ENCODE measurements at places on chromosomes 16 and 17.

- DNase-seq, result no peak
Measured at GRCh38 chr17:66764506-66764905, 70.4 kb upstream of the CACNG5 start.

GRCh38 chr17:55420067-55420775 is 1.4 kb downstream of the MMD start:
- DNase-seq, result no peak

- no peak for DNase-seq
Measured at GRCh38 chr17:59516451-59516850, 49.0 kb upstream of the DHX40 start.

DNA sequence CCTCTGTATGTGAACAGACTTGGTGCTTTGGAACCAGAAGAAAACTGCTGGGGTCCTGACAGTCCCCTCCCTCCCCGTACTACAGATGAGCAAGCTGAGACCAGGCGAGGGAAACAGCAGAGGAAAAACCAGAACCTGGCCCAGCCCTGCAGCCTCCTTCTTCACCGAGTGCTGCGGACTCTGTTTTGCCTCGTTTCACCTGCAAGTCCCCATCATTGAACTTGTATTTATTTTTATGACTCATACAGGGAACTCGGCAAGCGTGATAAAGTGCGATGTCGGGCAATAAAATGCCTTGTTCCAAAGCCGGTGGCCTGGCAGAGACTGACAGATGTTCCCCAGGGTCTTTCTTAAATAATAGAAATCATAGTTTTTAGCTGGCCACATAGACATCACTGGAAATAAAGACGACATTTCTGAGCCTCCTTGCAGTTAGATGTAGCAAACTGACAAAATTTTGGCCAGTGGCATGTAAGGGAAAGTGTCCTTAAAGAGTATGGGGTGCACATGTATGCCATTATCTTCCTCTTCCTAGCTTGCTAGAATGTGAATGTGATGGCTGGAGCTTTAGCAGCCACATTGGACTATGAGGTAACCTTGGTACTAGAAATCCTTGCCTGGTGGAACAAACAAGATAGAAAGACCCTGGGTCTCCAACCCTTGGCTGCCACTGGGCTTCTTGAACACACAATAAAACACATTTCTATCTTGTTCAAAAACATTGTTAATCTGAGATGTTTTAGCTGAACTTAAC is 128.6 kb downstream of the IRF8 start:
- no peak for DNase-seq

- DNase-seq, result no peak
Measured at GRCh38 chr16:47634727-47635126, 173.6 kb downstream of the PHKB start.

GRCh38 chr16:65202461-65202860 is 80.6 kb upstream of the CDH11 start:
- DNase-seq, result no peak

DNA sequence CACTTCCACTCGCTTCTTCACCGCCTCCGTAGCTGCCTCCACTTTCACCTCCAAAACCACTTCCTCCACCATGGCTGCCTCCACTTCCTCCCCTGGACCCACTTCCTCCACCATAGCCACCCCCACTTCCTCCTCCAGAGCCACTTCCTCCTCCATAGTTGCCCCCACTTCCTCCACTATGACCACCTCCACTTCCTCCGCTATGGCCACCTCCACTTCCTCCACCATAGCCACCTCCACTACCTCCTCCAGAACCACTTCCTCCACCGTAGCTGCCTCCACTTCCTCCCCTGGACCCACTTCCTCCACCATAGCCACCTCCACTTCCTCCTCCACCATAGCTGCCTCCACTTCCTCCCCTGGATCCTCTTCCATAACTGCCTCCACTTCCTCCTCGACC is 4.5 kb downstream of the KRT9 start:
- DNase-seq, result no peak

- DNase-seq, result no peak
Measured at GRCh38 chr17:79865351-79866210, 26.3 kb upstream of the CBX4 start.
